Sigmoid colon (tissue), 7 donors: ENCODE measurements at places on chromosomes 4 and X. TPM values are rescaled to one million over a fixed set of nuclear protein-coding genes. Genes with fewer than 3 reads are reported as not detected.
A peak's percentile ranks its signal among the peaks of the same experiment; 100 is the strongest.

DNA sequence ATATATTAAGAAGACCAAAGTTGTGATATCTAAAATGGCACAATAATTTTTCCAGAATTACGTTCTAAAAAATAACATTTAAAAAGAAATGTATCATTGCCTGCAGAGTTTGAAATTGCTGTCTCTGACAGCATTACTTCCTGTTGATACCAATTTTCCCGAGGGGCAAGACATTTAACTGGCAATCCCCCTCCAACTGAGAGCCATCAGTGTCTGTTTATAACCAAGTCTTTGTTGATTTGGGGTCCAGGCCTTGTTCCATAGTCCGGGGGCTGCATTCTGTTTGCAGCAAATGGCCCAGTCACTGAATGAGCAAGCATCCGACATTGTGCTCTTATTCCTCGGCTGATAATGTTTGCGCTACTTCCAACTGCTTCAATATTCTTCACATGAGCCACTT, 231.5 kb downstream of the NAF1 start:
- no peak overlapping the region for H3K27ac ChIP-seq
- no peaks in the 10 kb centered on the region for H3K4me1 ChIP-seq
- DNase-seq: no peak
- no peaks in the 10 kb centered on the region for H3K27me3 ChIP-seq

DNA sequence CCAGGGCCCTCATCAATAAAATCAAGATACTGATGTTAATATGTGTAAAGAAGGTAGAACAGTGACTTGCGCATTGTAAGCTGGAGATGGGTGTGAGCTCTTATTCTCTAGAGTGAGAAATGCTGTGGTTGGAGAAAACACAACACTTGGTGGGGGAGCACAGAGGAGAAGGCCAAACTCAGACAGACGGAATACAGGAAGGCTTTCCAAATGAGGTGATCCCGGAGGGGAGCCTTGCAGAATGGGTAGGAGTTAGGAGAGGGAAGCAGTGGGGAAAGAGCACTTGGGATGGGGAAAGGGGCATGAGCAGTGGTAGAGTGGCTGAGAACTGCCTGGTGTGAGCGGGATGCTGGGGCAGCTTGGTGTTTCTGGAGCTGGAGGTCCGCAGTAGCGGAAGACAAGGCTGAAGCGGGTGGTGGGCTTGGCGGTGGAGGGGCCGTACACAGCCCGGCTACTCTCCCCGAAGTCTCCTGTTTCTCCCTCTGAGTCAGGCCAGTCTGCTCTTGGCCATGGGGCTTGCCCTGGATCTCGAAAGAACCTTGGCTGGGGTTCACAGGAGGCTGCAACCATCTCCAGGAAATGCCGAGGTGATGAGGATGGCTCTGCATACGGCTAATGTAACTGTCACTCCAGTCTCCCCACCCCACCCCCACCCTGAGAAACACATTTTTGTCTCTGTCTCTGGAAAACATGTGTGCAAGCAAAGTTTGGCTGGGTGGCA, 11.3 kb upstream of the PLAC1 start:
- DNase-seq: peak; percentile 66
- H3K36me3 ChIP-seq: no peaks in the 10 kb centered on the region
- no peak overlapping the region for H3K27ac ChIP-seq
- H3K4me3 ChIP-seq: no peak overlapping the region

DNA sequence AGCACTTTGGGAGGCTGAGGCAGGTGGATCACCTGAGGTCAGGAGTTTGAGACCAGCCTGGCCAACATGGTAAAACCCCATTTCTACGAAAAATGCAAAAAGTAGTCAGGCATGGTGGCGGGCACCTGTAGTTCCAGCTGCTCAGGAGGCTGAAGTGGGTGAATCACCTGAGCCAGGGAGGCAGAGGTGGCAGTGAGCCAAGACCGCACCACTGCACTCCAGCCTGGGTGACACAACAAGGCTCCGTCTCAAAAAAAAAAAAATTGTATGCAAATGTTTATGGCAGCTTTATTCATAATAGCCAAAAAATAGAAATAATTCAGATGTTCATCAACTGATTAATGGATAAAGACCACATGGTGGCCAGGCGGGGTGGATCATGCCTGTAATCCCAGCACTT, 9.8 kb upstream of the NOCT start:
- no peaks in the 10 kb centered on the region for H3K27me3 ChIP-seq
- no peak overlapping the region for H3K27ac ChIP-seq
- H3K4me3 ChIP-seq: no peak overlapping the region
- no peaks in the 10 kb centered on the region for H3K36me3 ChIP-seq
- no peaks in the 10 kb centered on the region for H3K4me1 ChIP-seq
- no peak for DNase-seq

- no peaks in the 10 kb centered on the region for H3K4me1 ChIP-seq
- no peak for DNase-seq
- no peak overlapping the region for H3K27ac ChIP-seq
These were observed 104.1 kb downstream of the GPAT3 start for GRCh38 chr4:83639849-83640493.

GRCh38 chr4:16663307-16663706, 235.1 kb downstream of the LDB2 start:
- no peaks in the 10 kb centered on the region for H3K36me3 ChIP-seq
- no peak overlapping the region for H3K27ac ChIP-seq
- peaks cover 5% of the 10 kb centered on the region for H3K4me1 ChIP-seq
- no peaks in the 10 kb centered on the region for H3K27me3 ChIP-seq
- no peak overlapping the region for H3K4me3 ChIP-seq

GRCh38 chr4:77854431-77855111, 8.1 kb upstream of the MRPL1 start:
- H3K4me1 ChIP-seq: no peaks in the 10 kb centered on the region
- H3K27ac ChIP-seq: peak overlapping the region; percentile 50
- H3K27me3 ChIP-seq: no peaks in the 10 kb centered on the region
- no peak overlapping the region for H3K4me3 ChIP-seq

- no peaks in the 10 kb centered on the region for H3K36me3 ChIP-seq
- H3K4me3 ChIP-seq: peak overlapping the region; percentile 46
- H3K4me1 ChIP-seq: peaks cover 15% of the 10 kb centered on the region
- H3K27ac ChIP-seq: no peak overlapping the region
- peaks cover 22% of the 10 kb centered on the region for H3K27me3 ChIP-seq
These were observed 905 bp upstream of the GALNTL6 start for GRCh38 chr4:171812333-171812664.

GRCh38 chr4:66045913-66046312, 375.6 kb upstream of the EPHA5 start:
- no peaks in the 10 kb centered on the region for H3K36me3 ChIP-seq
- H3K27me3 ChIP-seq: no peaks in the 10 kb centered on the region

- H3K27me3 ChIP-seq: no peaks in the 10 kb centered on the region
- no peak for DNase-seq
These were observed 328.9 kb downstream of the ARHGAP24 start for GRCh38 chr4:85803856-85804255.

GRCh38 chr4:82362565-82362964, 11.2 kb downstream of the HNRNPD start:
- no peak overlapping the region for H3K27ac ChIP-seq
- no peak overlapping the region for H3K4me3 ChIP-seq
- H3K36me3 ChIP-seq: no peaks in the 10 kb centered on the region

GRCh38 chr4:122819708-122820449, 6.8 kb upstream of the FGF2 start:
- no peak for DNase-seq
- H3K27ac ChIP-seq: no peak overlapping the region

- H3K4me3 ChIP-seq: no peak overlapping the region
- no peak overlapping the region for H3K27ac ChIP-seq
- H3K4me1 ChIP-seq: no peaks in the 10 kb centered on the region
- no peak for DNase-seq
- H3K27me3 ChIP-seq: no peaks in the 10 kb centered on the region
- no peaks in the 10 kb centered on the region for H3K36me3 ChIP-seq
These were observed 1663.1 kb downstream of the STIM2 start for GRCh38 chr4:28523681-28524190.

GRCh38 chr4:129498626-129499025, 402.7 kb downstream of the C4orf33 start:
- H3K4me3 ChIP-seq: no peak overlapping the region
- no peaks in the 10 kb centered on the region for H3K4me1 ChIP-seq
- no peak for DNase-seq
- H3K27ac ChIP-seq: no peak overlapping the region

DNA sequence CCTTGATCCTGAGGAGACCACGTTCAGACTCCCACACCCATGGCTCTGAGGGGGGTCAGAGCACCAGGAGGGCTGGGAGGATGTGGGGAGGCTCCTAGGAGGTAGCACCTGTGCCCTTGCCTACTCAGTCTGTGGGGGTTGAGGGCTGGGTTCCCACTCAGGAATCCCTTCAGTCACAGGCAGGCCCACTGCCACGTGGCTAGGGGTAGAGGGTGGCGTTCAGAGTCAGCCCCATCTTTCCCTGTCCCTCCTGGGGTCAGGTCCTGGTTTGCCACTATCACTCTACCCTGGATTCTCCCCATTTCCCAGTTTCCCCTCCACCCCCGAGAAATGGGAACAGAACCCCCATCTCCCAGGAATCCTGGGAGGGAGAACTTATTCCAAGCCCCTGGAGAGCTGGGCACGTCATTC, 111.3 kb downstream of the PSAPL1 start:
- no peak overlapping the region for H3K4me3 ChIP-seq
- no peak overlapping the region for H3K27ac ChIP-seq
- H3K36me3 ChIP-seq: no peaks in the 10 kb centered on the region
- no peaks in the 10 kb centered on the region for H3K27me3 ChIP-seq

GRCh38 chrX:124028182-124028581, 66.7 kb downstream of the STAG2 start:
- no peaks in the 10 kb centered on the region for H3K36me3 ChIP-seq
- H3K4me1 ChIP-seq: no peaks in the 10 kb centered on the region
- H3K27me3 ChIP-seq: no peaks in the 10 kb centered on the region
- no peak overlapping the region for H3K27ac ChIP-seq
- no peak for DNase-seq

- no peak overlapping the region for H3K27ac ChIP-seq
- no peaks in the 10 kb centered on the region for H3K4me1 ChIP-seq
- no peak overlapping the region for H3K4me3 ChIP-seq
- no peak for DNase-seq
These were observed 7.8 kb upstream of the CUL4B start for GRCh38 chrX:120568609-120569008.

DNA sequence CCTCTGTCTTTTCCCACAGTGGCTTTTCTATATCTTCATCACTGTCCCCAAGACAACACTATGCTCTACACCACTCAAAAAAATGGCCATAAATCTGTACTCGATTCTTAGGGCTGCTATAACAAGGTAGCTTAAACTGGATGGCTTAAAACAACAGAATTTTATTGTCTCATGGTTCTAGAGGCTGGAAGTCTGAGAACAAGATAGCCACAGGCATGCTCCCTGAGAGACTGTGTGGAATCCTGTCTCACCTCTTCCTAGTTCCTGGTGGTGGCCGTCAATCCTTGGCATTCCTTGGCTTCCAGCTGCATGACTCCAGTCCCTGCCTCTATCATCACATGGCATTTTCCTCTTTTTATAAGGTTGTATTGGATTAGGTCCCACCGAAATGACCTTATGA, 70.7 kb upstream of the DCLK2 start:
- no peak overlapping the region for H3K27ac ChIP-seq
- H3K27me3 ChIP-seq: no peaks in the 10 kb centered on the region
- no peak for DNase-seq
- H3K36me3 ChIP-seq: no peaks in the 10 kb centered on the region

- no peak for DNase-seq
- no peak overlapping the region for H3K27ac ChIP-seq
- no peaks in the 10 kb centered on the region for H3K36me3 ChIP-seq
- no peaks in the 10 kb centered on the region for H3K27me3 ChIP-seq
- H3K4me1 ChIP-seq: no peaks in the 10 kb centered on the region
These were observed 98.5 kb upstream of the ELOVL6 start for GRCh38 chr4:110296892-110297291.

- H3K36me3 ChIP-seq: no peaks in the 10 kb centered on the region
- H3K27ac ChIP-seq: no peak overlapping the region
- no peaks in the 10 kb centered on the region for H3K27me3 ChIP-seq
- DNase-seq: no peak
- H3K4me1 ChIP-seq: no peaks in the 10 kb centered on the region
These were observed 393.4 kb downstream of the MID1IP1 start for GRCh38 chrX:39194673-39195072.

DNA sequence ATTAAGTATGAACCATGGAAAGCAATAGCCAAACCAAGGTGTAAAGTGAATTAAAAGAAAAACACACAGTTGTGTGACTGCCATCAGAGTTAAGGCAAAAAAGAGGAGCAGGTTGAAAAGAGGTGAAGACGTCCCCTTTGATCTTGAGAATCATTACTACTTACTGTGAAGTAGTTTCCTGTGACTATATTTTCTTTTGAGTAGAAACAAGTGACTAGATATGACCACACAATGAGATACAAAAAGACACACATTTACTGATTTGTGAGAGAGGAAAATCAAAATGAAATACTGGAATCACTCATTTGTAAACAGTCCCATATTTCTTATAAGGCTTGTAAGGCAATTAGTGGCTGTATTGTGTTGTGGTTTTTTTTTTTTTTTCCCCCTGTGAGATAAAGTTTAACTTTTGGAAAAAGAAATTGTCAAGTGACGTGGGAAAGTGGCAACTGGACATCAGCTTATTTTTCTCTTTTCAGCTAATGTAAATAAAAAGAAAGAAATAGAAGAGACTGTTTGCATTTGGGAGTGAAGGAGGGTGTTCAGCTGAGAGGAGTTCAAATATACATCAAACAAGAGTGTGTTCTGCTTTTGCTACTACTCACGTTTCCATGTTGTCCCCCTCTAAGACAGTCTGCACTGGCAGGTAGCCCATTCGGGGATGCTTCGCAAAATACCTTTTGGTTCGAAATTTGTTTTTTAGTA, 106.4 kb upstream of the FTHL17 start:
- H3K4me3 ChIP-seq: no peak overlapping the region
- DNase-seq: no peak
- H3K27ac ChIP-seq: no peak overlapping the region
- no peaks in the 10 kb centered on the region for H3K27me3 ChIP-seq

- no peaks in the 10 kb centered on the region for H3K36me3 ChIP-seq
- no peaks in the 10 kb centered on the region for H3K27me3 ChIP-seq
- no peak overlapping the region for H3K27ac ChIP-seq
- no peak for DNase-seq
- H3K4me3 ChIP-seq: peak overlapping the region; percentile 7
These were observed 38.4 kb upstream of the ARSD start for GRCh38 chrX:2967584-2967983.

GRCh38 chr4:39527296-39528060, at the start of gene UGDH:
TSS of gene UGDH (minus strand) at chr4:39527439. CDS start at chr4:39521512, 5,927 bp downstream.
- H3K27me3 ChIP-seq: no peaks in the 10 kb centered on the region
- peak; percentile 98 for DNase-seq
- H3K36me3 ChIP-seq: no peaks in the 10 kb centered on the region
- H3K4me3 ChIP-seq: peak within 1 kb of the TSS; percentile 89
- H3K27ac ChIP-seq: peak within 1 kb of the TSS; percentile 89

- no peak overlapping the region for H3K4me3 ChIP-seq
- no peaks in the 10 kb centered on the region for H3K36me3 ChIP-seq
- DNase-seq: no peak
- no peaks in the 10 kb centered on the region for H3K4me1 ChIP-seq
- no peaks in the 10 kb centered on the region for H3K27me3 ChIP-seq
These were observed 193.2 kb upstream of the KLF3 start for GRCh38 chr4:38470735-38471262.

Gene PCDH11X
- 0.36 TPM for polyA plus RNA-seq

Gene CAMK2D
- 24.3 TPM for polyA plus RNA-seq

Gene CPZ
- polyA plus RNA-seq: 0.46 TPM

Gene UGT2B10
- 0.60 TPM for polyA plus RNA-seq

Gene SHISA3
- not detected for polyA plus RNA-seq

Gene NPY1R
- polyA plus RNA-seq: 5.1 TPM

Gene IGFBP7
- 29.8 TPM for polyA plus RNA-seq

Gene SPANXN1
- not detected for polyA plus RNA-seq
